Activated T-cell treated with anti-CD3 and anti-CD28 coated beads, Interleukin-2, amount 50 U/mL, for 24 hours (primary cell): ENCODE measurements at places on chromosomes 1 and 21.

GRCh38 chr1:172951730-172952365, 98.9 kb downstream of the TNFSF18 start:
- no peak for DNase-seq

- no peak for DNase-seq
Measured at GRCh38 chr1:160414881-160415280, 14.5 kb downstream of the VANGL2 start.

DNA sequence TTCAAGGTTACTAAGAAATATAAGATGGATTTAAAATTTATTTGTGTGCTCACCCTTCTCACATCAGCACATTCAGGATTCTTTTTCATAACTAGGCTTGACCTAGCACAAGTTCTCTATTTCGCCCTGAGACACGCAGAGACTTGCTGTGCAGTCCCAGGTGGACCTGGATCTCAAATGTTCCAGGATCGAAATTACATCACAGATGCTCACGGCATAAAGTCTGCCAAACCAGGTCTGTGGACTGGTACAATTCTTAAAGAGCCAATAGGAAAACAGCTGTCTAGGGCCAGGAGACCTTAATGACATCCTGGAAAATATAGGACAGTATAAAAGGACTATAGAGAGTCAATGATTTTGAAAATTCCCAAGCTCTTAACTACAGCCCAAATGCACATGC, 2.2 kb downstream of the PGBD5 start:
- no peak for DNase-seq

GRCh38 chr1:199918196-199918769, 109.2 kb upstream of the NR5A2 start:
- DNase-seq = no peak

GRCh38 chr1:70295749-70296148, 58.8 kb downstream of the ANKRD13C start:
- DNase-seq = no peak

GRCh38 chr1:1969505-1969900, 34.1 kb downstream of the CFAP74 start:
- DNase-seq = no peak

GRCh38 chr1:241608379-241609033, 31.7 kb downstream of the CHML start:
- DNase-seq = no peak

- no peak for DNase-seq
Measured at GRCh38 chr1:174451408-174451807, 3.6 kb downstream of the GPR52 start.

GRCh38 chr1:65924471-65924870, 131.8 kb downstream of the PDE4B start:
- no peak for DNase-seq

- no peak for DNase-seq
Measured at GRCh38 chr1:214146523-214146922, 134.4 kb upstream of the SMYD2 start.

DNA sequence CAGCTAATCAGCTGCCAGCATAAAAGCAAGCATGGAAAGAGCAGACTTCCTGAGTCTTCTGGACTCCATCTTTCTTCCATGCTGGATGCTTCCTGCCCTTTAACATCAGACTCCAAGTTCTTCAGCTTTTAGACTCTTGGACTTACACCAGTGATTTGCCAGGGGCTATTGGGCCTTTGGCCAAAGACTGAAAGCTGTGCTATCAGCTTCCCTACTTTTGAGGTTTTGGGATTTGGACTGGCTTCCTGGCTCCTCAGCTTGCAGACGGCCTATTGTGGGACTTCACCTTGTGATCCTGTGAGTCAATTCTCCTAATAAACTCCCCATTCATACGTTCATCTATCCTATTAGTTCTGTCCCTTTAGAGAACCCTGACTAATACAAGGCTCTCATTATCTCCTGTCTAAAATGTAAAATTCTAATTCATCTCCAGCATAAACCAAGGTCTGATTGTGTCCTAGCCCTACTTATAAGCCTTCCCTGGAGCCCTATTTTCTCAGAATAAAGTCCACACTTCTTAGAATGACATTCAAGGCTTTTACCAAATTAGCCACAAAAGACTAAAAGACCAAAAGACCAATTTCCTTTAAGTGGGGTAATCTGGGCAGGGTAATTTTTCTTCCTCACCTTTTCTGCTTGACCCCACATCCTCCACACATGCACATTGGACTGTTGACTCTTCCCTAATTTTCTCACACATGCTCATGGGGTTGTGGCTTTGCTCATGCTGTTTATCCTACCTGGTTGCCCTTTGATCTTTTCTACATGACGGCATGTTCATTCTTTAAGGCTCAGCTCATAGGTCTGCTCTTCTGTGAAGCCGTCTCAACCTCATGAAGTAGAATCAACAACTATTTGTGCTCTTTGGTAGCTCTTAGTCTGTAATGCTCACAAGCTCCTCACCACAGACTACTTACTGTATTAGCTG, 18.1 kb upstream of the ENAH start:
- no peak for DNase-seq

DNA sequence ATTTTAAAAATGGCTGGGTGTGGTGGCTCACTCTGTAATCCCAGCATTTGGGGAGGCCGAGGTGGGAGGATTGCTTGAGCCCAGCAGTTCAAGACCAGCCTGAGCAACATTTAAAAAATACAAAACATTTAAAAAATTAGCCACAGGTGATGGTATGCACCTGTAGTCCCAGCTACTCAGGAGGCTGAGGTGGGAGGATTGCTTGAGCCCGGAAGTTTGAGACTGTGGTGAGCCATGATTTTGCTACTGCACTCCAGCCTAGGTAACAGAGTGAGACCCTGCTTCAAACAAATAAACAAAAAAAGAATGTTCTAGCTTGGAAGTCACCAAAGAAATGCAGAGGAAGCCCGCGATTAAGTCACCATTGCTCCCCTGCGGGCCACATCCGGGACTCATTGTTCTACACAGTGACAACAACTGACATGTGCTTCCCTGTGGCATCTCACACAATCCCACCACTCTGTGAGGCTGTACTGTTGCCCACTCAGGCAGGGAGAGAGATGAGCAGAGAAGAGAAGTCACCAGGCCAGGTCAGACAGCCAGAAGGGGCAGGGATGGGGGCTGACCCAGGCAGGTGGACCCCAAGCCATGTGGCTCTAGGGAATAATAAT, 18.4 kb upstream of the SPATC1L start:
- no peak for DNase-seq

DNA sequence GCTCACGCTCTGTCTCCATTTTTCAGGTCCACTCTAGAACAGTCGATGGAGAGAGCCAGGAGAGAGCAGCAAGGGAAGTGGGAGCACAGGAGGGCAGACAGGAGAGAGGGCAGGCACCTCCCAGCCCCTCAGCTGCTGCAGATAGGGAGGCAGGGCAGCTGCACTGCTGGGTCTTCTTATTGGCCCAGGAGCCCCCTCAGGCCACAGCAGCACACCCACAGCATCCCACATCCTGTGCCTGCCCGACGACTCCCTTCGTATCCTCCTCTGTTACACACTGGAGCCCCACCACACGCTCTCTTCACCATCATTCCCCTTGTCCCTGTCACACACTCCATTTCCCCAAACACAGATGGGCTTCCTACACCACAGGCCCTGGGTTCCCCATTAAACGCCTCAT, 13.7 kb upstream of the ARTN start:
- DNase-seq = no peak

- no peak for DNase-seq
Measured at GRCh38 chr1:66217021-66217420, 316.9 kb upstream of the SGIP1 start.

- no peak for DNase-seq
Measured at GRCh38 chr1:106700211-106700610, 356.3 kb upstream of the PRMT6 start.

DNA sequence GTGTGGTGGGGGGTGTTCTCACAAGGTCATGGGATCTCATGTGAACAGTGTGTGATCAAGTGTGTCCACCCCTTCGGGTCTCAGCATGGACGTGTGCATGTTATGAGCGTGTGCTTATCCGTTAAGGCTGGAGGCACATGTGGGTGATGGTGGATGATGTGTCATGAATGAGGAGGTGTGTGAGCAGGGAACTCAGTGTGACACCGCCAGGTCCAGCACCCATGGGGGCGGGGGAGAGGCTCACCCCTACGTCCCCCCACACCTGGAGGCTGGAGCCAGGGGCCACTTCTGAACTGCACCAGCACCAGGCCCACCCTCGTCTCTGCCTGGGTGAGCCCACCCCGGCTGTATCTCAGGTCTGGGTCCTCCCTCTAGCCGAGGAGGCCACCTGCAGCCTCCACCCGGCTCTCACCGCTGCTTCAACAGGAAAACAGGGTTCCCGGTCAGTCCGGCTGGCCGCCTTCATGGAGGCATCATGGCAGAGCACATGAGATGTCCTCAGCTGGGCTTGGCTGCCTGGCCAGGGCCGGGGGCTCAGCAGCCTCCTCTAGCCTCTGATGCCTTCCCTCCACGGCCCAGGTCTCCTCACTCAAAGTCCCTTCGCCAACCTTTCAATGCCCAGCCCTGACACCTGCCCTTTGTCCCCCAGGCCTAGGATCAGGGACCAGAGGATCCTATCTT, 34.2 kb upstream of the C1QA start:
- no peak for DNase-seq

DNA sequence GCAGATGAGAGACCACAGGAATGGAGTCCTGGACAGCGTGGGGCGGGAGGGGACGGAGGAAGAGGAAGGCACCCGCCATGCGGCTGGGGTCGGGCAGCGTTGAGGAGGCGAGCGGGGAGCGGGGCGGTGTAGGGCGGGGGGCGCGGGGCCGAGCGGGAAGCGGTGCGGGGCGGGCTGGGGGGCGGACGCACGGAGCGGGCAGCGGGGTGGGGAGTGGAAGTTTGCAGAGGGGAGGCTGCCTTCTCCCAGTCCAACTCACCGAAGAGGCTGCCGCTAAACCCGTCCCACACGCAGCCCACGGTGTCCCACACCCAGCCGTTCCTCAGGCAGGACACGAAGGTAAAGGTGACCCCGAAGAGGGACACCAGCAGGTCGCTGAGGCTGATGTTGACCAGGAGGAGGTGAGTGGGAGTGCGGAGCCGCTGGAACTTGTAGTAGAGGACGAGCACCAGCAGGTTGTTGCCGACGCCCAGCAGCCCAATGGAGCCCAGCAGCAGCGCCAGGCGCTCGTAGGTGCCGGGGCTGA, 483 bp downstream of the CHML start:
- DNase-seq = peak; percentile 78
